ENCODE measurements at places on chromosomes 7 and 10. TPM values are rescaled to one million over a fixed set of nuclear protein-coding genes. Genes with fewer than 3 reads are reported as not detected.

DNA sequence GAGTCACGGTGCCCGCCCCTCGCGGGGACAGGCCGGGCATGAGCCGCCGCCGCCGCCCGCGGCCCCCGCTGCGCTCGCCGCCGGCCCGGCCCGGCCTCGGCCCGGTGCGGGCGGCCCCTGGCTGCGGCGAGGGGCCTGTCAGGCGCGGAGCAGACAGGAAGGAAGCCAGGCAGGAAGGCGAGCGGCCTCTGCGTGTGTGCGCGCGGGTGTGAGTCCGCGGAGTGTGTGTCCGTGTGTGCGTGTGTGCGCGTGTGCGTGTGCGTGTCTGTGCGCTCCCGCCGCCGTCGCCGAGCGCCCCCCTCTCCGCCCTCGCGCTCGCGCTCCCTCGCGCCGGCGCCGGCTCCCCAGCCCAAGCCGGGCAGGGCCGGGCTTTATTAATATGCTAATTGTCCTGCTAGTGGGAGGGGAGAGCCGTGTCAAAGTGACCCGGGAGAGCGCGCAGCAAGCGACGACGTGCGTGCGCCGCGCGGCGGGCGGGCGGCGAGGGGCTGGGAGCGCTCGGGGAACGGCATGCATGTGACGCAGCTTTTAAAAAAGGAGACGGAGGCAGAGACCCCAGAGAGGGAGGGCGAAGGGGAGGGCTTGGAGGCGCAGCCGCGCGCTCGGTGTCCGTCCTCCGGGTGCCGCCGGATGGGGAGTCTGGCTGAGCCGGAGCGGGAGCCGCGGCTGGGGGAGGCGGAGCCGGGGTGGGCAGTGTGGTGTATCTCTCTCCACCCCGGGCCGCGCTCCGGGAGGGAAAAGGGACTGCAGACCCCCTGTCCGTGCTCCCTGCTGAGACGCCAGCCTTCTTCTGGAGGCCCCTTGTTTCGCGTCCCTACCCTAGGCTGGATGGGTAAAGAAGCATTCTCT lies at the start of gene LDB1:
LDB1 (minus strand) TSS at position 227 of the 849 bp plus-strand sequence. CDS start 258 bp downstream, outside the sequence.
- DNase-seq: peak; percentile 86

- DNase-seq: peak; percentile 35
Observed at GRCh38 chr7:7201578-7202374, 19.4 kb downstream of the C1GALT1 start.

GRCh38 chr10:116671274-116671926 lies 50.6 kb downstream of the PNLIPRP2 start:
- DNase-seq: no peak

DNA sequence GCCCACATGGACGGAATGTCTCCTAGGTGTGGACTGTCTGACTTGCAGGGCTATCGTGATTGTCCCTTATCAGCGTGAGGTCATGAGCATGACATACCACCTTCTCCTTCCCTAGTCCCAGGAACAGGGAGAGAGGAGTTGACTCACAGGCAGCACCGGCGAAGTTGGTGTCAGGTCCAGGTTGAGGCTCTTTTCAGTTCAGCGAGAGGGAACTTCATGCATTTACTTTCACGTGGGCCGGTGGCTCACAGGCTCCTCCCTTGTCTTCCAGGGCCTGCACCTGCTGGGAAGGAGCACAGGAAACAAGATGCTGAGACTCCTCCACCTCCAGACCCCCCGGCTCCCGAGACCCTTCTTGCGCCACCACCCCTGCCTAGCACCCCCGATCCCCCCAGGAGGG lies 46.1 kb downstream of the PROSER2 start:
- no peak for DNase-seq

DNA sequence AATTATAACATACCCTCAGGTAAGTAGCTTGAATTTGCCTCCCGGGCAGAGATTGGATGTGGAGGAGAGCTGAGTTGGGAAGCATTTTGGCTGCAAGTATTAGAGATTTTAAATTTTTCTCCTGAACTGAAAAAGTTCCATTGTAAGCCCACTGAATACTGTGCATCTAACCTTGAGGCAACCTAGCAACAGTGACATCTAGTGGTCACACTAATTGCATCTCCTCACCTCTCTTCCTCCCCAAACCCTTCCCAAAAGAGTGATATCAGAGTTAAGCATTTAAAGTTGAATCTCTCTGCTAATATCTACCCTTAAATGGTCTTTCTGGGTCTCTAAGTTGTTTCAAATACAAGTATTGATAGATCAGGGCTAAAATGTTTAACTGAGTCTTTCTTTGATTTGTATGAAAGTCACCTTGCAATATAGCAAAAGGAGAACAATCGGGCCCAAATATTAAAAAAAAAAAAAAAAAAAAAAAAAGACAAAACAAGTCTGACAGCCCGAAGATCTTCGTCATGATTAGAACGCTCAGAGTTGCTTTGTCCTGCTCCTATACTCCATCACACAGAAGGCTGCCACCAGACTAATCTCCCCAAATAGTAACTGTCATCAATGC lies 40.4 kb upstream of the DLX5 start:
- peak; percentile 9 for DNase-seq

- DNase-seq: no peak
Observed at GRCh38 chr7:123230147-123230546, 30.4 kb upstream of the SLC13A1 start.

Gene EBF3
- polyA plus RNA-seq: not detected

Gene HGF
- not detected for polyA plus RNA-seq

Gene ADAM12
- 0.07 TPM for polyA plus RNA-seq

DNA sequence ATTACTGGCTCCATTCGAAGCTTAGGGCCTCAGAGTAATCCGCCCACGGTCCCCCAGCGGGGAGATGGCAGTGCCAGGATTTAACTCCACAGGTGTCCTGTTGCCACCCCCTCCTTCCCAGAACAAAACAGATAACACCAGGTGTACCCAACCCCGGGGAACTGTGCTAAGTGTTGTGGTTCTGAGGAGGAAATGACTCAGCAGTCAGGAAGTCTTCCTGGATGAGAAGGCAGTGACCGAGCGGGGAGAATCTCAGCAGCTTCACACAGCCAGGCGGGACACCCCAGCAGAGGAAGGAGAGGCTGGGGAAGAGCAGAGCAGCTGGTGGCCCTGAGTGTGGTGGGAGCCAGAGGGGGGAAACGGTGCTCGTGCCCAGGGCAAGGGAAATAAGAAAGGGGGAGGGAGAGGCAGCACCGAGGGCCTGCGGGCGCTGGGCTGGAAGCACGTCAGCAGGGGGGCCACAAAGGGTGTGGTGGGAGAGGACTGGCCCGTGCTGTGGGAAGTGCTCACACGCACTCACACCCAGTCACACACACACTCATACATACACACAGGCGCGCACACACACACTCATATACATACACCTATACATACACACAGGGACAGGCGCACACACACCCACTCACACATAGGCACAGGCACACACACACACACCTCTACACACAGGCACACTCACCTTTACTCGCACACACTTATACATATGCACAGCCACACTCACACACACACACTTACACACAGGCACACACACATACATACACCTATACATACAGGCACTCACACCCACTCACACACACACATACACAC lies 59.8 kb upstream of the CHST15 start:
- DNase-seq: no peak

DNA sequence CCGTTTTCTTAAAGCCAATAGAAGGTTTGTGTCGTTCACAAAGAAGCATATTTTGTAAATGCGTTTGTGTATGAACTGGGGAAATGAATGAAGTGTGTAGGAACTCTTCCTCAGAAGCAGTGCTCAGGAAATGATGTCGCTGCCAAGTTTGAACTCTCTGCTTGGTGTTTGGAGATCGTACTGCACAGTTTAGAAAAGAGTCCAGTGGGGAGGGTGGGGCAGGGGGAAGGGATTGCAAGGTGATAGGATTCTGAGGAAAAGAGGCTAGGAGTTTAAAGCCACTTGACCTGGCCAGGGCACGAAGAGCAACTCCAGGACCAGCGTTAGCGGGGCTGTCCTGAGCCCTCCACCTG lies 122.2 kb downstream of the CUBN start:
- no peak for DNase-seq

DNA sequence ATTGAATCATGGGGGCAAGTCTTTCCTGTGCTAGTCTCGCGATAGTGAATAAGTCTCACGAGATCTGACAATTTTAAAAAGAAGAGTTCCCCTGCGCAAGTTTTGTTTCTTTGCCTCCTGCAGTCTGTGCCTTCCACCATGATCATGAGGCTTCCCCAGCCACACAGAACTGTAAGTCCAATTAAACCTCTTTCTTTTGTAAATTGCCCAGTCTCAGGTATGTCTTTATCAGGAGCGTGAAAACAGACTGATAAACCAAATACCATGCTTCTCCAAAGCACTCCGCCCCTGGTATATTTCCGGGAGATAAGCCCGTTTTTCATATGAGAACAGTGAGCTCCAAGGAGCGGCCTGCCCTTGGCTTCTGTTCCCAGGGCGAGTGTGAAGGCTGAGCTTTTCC lies 118.9 kb downstream of the EVX1 start:
- DNase-seq: no peak

Gene FGL2
- polyA plus RNA-seq: 37.9 TPM

DNA sequence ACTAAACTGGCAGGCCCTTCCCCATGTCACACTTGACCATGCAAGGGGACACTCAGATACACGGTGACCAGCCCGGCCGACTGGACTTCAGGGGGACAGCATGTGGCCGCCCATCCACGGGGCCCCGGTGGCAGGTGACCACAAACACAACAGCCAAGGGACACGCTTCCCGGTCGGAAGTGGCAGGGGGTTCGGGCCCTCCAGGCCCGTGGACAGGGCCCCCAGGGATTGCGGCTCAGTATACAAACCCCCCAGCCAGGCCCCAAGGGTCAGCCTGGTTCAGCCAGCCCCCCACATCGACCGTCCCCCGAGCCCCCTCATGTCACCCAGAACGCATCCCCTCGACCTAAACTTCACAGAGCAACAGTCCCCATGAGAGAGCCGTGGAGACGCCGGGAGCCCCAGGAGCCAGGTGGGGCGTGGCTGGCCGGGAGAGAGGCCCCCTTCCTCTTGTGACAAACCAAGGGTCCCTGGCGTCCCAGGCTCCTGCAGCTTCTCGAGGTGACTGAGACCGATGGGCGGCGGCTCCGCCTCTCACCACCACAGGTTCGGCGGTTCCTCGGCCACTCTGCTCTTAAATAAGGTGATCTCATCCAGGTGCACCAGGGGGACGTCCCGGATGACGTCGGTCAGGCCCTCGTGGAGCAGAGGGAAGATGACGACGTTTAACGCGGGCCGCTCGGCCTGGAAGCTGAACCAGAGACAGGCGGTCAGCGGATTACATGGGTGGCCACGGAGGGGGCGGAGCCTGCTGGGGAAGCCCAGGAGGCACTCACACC lies 57.8 kb upstream of the TNRC18 start:
- DNase-seq: no peak

Gene DIP2C
- not detected for polyA plus RNA-seq

GRCh38 chr10:125742465-125742864 lies 23.0 kb downstream of the EDRF1 start:
- DNase-seq: no peak

GRCh38 chr7:142581341-142581740 lies 167.9 kb upstream of the PRSS1 start:
- peak; percentile 4 for DNase-seq

GRCh38 chr10:70303730-70304129 lies 19.9 kb upstream of the NPFFR1 start:
- no peak for DNase-seq

Gene NEUROG3
- not detected for polyA plus RNA-seq

DNA sequence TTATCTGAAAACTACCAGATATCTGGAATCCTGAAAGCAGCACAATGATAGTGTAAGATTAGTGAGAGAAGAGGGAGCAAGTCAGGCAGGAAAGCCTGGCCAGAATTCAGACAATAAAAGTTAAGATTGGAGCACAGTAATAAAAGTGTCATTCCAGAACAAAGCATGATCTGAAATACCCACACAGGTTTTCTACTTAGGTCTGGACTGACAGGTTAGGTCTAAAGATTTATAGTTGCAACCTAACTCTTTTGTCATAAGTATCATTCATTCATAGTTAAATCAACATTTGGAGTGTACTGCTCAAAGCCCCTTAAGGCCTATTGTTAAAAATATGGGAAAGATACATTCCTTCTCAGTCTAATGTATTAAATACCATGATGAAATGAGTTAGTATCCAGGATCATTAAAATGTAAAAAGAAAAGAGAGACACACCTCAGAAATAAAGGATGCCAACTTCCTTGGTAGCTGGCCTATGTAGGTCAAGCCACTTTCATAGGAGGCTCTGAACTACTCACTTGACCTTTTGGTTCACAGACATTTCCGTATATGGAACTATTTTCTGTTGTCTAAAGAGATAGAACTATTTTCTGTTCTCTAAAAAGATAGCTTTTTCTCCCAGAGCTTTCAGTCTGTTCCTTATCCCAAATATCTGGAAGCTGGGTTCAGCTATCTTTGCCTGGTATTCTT lies 105.2 kb downstream of the FAS start:
- no peak for DNase-seq

Gene SPDYE6
- polyA plus RNA-seq: 0.97 TPM

- DNase-seq: no peak
Observed at GRCh38 chr7:28919510-28919909, 38.6 kb downstream of the TRIL start.

Gene EXOC6
- 8.7 TPM for polyA plus RNA-seq

- DNase-seq: no peak
Observed at GRCh38 chr7:68752485-68753178, 845.6 kb upstream of the AUTS2 start.

DNA sequence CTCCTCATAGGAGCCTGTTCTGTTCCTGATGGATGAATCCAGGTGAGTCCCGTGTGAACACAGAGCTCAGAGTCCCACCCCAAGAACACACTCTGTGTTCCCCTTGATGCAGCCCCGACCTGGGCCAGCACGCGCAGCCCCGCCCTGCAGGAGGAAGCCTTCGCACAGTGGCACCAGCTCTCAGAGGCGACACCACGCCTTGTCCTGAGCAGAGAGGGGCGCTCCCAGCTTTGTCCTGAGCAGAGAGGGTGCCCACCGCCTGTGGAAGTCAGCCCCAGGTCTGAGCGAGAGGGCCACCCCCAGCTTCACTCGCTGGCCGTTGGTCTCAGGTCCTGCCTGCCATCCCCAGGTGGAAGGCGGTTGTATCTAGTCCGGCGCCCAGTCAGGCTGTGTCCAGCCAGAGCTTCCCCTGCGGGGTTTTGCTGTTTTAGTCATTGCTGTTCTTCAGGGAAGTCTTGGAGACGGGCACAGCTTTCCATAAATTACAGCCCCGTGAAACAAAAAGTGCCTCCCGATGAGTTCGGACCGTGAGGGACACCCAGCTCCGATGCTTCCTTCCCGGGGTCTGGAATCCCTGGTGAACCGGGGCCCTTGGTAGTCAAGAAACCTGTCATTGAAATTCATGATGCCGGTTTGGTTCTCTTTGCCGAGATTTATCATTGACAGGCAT lies 43.6 kb downstream of the NKX6-2 start:
- DNase-seq: no peak

DNA sequence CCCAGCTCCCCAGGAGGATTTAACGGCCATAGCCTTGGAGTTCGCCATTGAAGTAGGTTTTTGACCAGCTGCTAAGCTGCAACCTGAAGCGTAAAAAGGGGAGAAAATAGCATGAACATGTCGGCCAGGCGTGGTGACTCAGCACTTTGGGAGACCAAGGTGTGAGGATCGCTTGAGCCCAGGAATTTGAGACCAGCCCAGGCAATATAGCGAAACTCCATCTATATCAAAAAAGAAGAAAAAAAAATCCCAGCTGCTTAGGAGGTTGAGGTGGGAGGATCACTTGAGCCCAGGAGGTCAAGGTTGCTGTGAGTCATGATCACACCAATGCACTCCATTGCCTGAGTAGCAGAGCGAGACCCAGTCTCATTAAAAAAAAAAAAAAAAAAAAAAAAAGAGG lies 32.2 kb upstream of the MCU start:
- no peak for DNase-seq

Gene SFR1
- polyA plus RNA-seq: 16.7 TPM

Gene ATG9B
- not detected for polyA plus RNA-seq
